ENCODE measurements at places on chromosomes 1 and 21. TPM values are rescaled to one million over a fixed set of nuclear protein-coding genes. Genes with fewer than 3 reads are reported as not detected.

The SLC2A5 gene
- total RNA-seq, result not detected

The MASP2 gene
- 0.43 TPM for total RNA-seq

The LRRC71 gene
- not detected for total RNA-seq

The LEFTY2 gene
- total RNA-seq, result not detected

The KCNK2 gene
- not detected for total RNA-seq

Data from activated T-helper 17 cell treated with anti-CD3 and anti-CD28 coated beads, Interleukin-2, amount 50 U/mL, for 72 hours (primary cell).